ENCODE measurements at places on chromosomes 11 and 22. TPM values are rescaled to one million over a fixed set of nuclear protein-coding genes. Genes with fewer than 3 reads are reported as not detected.

Gene SCN3B
- polyA plus RNA-seq = 0.15 TPM

Gene OR5W2
- not detected for polyA plus RNA-seq

- DNase-seq = peak; percentile 26
Observed at GRCh38 chr22:17705546-17705945, 67.0 kb downstream of the BCL2L13 start.

GRCh38 chr11:72754544-72755155 lies 2.4 kb upstream of the ARAP1 start:
- no peak for DNase-seq

DNA sequence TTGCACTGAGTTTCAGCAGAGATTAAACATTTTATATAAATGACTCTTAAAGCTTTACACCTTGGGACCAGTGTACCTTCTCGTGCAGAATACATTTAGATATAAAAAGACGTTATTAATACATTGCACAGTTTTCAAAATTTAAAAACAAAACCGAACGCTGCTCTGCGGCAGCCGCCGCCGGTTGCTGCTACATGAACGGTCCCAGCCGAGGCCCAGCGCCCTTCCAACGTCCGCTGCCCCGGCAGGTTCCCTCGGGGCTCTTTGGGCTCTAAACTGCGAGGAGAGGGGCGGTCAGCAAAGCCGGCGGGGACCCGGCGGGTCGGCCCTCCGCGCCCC lies 2.0 kb downstream of the CDKN1C start:
- DNase-seq = no peak

DNA sequence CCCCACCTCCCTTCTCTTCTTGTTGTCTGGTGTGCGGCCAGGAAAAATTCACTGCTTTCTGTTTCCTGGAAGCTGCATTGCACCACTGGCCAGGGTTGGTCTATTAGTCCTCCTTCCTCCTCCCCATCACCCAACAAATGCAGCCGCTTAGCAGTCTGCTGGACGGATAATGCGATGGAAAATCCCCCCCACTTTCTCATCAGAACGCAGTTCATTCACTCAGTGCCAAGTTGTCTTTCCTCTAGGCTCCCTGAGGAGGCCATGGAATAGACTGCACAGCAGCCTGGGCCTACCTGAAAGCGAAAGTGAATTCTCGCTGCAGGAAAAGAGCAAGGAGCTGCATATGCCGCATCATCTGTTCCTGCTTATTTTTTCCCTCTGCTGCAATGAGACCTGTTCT lies 513.6 kb downstream of the METTL15 start:
- DNase-seq = no peak

Gene THYN1
- polyA plus RNA-seq = 42.9 TPM
